ENCODE measurements at places on chromosomes 6 and 20. TPM values are rescaled to one million over a fixed set of nuclear protein-coding genes. Genes with fewer than 3 reads are reported as not detected.

DNA sequence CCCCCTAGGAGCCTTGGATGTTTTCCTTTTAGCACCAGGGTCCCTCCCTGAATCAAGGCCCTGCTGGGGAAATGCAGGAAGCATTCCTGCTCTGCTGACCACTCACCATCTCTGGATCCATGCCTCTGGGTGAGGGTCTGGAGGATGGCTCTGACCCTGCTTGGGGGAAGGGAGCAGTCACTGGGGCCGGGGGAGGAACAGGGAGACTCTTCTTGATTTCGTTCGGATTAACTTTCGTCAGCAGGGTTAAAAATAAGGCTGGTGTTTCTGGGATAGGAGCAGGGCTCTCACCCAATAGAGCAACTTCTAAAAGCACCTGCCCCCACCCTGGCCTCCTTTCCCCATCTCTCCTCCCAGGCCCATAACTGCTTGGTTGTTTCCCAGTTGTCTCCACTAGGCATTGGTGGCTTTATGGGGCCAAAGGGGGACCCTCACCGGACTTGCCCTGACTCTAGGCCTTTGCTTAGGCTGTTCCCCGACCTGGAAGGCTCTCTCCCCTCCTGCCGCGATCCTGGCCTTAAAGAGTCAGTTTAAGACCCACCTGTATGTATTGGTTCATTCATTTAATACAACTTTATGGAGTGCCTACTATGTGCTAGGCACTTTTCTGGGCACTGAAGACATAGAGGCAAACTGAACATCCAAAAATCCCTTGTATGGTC lies 63.0 kb downstream of the JPH2 start:
- no peak for ATAC-seq

DNA sequence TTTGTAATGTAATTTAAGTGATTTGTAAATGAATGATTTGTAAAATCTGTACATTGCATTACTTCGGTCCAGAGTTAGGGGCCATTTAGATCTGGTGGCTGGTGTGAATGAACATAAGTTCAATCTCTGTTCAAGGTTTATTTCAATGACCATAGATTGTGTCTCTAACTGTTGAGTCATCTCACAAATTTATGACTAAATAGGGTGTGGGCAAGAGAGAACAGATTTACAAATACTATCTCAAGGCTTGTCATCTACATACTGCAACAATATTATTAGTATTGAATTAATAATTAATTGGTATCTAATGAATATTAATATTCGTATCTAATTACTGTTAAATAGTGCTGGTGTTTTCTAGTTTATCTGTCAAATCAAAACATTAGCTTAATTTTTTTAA lies 115.3 kb upstream of the EDN1 start:
- peak; percentile 62 for ATAC-seq

GRCh38 chr6:138691595-138692057 lies 81.9 kb upstream of the CCDC28A start:
- ATAC-seq: peak; percentile 51

DNA sequence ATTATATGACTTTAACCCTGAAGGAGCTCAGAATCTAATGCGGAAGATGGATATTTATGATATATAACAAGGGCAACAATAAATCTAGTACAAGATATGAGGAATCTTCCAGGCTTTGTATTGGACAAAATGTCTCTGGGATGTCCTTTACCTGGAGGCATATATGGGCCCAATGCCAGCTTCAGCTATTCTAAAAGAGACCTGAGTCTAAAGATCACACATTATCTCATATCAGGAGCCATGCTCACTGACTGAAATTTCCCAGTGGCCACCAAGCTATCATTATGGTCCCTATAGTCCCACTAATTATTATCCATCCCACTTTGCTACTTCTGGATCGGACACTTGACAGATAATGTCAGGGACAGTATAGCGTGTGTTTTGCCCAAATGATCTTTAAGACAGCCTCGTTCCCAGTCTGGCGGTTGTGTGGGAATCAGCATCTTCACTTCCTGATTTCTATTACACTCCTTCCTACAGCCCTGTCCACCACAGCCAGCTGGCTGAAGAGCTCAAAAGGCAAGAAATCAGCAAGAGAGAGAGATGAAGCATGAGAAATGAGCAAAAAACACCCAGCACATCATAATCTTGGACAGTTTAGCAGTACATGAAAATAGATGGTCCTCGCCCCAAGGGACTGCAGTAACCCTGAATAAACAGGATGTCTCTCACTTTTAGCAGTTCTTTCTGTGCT lies 34.9 kb downstream of the KLHL31 start:
- ATAC-seq: peak; percentile 10

DNA sequence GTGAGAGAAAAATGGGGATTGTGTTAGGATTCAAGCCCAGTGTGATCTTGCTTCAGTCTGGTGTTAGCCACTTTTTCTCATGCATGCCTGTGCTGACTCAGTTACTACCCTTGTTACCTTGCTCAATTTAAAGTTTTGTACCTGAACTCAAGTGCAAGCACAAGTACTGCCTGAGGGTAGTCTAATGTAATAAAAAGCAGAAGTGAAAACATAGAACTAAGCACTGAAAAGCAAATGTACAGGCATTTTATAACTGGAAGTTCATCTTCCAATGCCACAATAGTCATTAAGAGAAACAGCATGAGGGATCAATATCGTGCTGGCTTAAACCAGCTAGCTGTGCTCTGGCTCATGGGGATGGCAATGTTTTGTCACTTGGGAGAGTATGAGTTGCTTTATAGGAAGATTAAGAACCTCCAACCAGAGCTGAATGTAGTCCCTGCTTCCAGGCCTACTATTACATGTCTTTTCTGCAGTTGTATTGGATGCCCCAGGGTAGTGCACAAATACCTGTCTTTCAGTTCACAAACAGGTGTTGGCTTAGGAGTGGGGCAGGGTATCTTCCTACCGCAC lies 48.7 kb downstream of the SLC35F1 start:
- ATAC-seq: no peak

DNA sequence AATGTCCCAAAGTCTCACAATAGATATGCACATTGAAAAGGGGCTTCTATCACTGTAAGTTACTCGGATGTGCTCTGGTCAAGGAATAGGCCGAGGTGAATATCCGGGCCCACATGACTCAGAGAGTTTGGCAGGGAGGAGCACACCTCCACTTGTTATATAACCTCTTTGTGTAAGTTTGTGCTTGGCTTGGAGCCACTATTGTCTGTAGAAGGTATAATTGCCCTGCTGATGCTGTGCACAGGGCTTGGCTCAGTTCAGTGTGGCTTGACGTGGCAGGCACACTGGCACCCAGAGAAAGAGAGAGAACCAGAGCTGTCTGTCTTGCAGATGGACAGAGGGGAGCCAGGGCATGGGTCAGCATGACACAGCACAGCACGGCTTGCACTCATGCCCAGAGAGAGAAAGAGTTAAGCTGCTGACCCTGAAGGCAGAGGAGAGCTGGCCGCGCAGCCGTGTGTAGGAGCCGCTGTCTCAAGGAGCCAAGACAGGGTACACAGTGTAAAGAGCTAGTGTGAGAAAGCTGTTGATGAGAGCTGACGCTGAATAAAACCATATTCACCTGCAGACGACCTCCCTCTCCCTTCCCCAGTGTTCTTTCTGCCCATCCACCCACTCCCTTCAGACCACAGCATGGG lies 482.5 kb downstream of the C6orf118 start:
- ATAC-seq: peak; percentile 23

GRCh38 chr20:14264869-14265268 lies 72.5 kb downstream of the FLRT3 start:
- ATAC-seq: no peak

DNA sequence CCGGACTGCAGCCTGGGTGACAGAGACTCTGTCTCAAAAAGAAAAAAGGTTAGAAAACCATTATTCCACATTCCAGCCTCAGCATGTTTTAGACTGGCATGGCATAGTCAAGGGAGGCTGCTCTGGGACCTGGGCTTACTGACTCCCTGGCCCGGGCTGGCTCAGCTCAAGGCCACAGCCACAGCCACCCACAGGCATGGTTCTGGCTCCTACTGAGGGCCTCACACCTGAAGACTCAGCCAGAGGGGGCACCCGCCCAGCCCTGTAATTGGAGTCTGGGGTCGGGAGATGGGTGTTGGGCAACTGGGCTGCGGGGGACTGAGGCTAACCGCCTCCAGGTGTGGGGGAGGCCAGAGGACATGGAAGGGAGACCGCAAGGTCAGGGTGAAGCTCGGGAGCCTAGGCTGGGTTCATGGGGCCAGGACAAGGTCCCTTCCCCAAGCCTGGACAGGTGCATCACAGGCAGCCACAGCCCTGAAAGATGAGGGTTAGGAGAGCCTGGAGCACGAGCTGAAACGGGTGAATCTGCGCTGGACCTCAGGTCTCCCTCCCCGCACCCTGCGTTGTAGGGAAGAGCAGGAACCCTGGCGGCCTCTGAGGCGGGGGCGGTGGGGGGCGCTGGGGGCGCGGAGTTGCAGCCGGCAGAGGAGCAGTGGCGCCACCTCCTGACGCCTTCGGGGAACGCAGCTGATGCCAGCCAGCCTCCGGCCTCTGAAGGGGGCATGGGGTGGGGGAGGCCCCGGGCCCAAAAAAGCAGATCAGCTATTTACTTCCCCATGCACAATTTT lies 67.7 kb upstream of the SRSF6 start:
- ATAC-seq: no peak

- no peak for ATAC-seq
Measured at GRCh38 chr6:4717124-4717523, 59.1 kb upstream of the CDYL start.

The CD164 gene
- total RNA-seq: 91.3 TPM

The SOBP gene
- 0.32 TPM for total RNA-seq

The NKX2-2 gene
- total RNA-seq: not detected
